NCI-H1694 treated with DMSO at 0.1 percent for 48 hours (cell line): ENCODE measurements at places on chromosomes 2 and 18.

DNA sequence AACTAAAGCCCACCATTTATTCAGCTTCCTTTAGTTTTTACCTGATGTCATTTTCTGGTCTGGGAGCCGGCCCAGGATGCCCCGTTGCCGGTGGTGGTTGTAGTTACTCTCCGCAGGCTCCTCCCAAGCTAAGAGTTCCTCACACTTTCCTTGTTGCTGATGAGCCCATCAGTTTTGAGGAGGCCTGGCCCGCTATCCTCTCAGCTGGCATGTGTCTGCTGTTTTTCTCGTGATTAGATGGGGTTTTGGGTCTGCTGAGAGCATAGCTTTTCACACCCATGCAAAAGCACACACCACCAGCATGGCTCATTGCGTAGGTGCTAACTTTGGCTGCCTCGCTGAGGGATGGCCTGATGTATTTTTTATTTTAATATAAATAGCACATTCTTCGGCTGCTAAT, 72.1 kb downstream of the PSMG2 start:
- DNase-seq, result no peak

DNA sequence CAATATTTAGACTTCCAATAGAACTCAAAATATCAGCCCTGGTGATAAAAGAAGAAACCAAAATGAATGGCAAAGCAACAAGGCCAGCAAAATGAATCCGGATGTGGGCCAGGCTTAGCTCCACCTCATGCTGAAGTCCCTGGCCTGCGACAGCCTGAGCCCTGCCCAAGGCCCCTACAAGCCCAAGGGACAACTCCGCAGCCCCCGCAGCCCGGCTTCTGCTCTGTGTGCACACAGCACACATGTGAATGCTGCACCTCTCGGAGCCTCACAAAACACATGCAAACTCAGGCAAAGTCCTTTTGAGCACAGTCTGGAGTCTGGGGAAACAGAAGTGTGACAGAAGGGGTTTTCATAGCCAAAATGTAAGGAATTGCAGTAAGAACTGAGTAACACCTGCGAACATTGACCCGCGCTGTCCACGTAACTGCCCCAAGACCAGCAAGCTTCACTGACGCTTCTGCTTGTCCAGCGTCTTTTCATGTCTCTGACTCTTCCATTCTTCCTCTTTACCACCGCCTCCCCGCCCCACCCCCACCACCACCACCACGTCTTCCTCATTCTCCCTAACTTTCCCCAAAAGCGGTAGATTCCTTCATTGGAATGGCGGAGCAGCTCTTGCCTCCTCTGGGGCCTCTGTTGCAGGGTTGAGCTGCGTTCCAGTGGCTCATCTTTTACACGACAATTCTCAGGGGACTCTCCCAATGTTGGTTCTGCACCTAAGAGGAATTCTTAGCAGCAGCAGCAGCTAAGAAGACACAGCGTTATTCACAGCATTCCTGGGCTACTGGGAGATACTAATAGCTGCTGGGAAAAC, 136.4 kb upstream of the COPS8 start:
- no peak for DNase-seq

DNA sequence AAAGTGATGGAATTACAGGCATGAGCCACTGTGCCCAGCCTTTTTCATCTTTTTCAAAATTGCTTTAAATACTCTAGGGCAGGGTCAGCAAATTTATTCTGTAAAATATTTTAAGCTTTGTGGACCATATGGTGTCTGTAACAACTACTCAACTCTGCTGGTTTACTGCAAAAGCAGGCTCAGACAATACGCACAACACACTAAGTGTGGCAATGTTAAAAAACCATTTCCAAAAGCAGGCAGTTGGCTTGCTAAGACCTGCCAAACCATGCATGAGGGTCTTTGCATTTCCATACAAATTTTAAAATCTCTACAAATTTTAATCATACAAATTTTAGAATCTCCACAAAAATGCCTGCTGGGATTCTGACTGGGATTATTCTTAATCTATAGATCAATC, 44.1 kb downstream of the YES1 start:
- DNase-seq, result no peak

- no peak for DNase-seq
These were observed 59.9 kb upstream of the SLC1A4 start for GRCh38 chr2:64929333-64929732.

GRCh38 chr18:66582211-66582610, 21.7 kb downstream of the CDH19 start:
- no peak for DNase-seq

- DNase-seq, result no peak
These were observed 646.7 kb upstream of the ZNF804A start for GRCh38 chr2:183951630-183952029.

DNA sequence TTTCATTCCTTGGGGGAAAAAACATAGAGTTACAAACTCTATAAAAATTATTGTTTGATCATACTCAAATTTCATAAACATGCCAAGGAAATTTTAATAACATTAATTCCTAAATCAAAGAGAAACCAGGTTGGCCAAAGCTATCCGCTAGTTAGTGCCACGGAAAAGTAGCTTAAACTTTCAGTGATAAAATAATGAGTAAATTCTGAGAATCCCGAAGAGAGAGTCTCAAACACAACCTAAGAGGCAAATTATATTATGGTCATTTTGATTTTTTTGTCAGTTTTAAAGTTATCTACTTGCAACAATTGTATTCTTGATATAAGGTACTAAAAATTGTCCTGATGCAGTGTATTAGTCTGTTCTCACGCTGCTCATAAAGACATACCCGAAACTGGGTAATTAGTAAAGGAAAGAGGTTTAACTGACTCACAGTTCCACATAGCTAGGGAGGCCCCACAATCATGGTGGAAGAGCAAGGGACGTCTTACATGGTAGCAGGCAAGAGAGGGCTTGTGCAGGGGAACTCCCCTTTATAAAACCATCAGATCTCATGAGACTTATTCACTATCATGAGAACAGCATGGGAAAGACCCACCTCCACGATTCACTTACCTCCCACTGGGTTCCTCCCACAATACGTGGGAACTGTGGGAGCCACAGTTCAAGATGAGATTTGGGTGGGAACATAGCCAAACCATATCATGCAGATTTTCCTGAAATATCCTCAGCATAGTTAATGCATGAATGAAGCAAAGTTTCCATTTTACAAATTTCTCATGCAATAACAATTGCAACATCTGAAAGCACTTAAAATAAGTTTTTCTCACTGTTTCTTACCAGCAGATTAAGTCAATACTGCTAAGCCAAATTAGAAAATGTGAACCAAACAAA, 205.9 kb upstream of the STK17B start:
- no peak for DNase-seq

- DNase-seq, result no peak
These were observed 213.8 kb downstream of the SRBD1 start for GRCh38 chr2:45397292-45397691.

DNA sequence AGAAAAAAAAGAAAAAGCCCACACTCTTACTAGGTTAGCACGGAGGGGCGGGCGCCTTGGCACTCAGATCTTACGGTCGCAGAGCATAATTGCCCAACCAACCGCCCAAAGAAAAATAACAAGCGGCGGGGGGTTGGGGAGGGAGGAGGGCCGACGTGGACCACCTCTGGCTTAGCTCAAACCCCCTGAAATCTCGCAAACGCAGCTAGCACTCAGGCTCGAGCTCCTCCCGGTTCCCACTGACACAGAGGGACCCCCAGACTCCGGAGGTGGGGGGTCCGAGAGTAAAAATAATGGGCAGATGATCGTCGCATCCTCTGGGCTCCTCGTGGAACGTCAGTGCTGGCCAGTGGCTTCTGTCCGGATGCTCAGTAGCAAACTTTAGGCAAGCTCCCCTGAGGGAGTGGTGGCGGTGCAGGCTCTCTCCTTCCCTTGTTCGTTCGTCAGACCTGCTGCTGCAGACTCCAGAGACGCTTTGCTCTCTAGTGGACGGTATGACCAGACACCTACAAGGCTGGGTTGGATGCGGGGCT, 12.0 kb downstream of the CATIP start:
- no peak for DNase-seq

- no peak for DNase-seq
These were observed 297.0 kb upstream of the GULP1 start for GRCh38 chr2:187994464-187995331.

DNA sequence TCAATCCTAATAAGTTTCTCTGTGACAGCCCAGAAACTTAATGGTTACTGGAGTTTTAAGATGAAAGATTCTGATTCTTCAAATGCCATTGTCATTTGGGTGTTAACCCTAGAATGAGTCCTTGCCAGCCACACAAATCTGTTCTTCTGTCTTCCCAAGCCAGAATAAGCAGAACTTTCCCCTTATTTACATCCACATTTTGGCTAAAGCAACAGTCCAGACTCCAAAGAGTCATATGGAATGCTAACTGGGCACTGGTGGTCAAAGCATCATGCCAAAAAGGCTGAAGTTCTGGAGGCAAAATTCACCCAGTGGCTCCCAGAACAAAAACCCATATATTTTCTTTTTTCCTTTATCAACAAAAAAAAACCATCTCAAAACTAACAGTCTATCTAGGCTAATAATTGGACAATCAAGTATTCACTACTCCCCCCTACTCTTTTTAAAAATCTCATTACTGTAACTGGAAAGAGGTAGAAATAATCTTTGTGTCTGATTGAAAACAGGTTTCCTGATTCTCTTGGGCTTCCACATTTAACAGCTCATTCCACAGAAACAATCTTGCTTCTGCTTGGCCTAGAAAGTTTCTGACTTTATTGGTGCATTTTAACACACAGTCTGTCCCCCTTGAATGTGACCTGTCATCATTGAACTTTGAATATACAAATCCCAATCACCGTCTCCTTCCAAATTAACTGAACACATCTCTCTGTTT, 89.6 kb upstream of the SETBP1 start:
- no peak for DNase-seq

GRCh38 chr2:53268626-53269025, 499.0 kb upstream of the CHAC2 start:
- DNase-seq, result no peak

DNA sequence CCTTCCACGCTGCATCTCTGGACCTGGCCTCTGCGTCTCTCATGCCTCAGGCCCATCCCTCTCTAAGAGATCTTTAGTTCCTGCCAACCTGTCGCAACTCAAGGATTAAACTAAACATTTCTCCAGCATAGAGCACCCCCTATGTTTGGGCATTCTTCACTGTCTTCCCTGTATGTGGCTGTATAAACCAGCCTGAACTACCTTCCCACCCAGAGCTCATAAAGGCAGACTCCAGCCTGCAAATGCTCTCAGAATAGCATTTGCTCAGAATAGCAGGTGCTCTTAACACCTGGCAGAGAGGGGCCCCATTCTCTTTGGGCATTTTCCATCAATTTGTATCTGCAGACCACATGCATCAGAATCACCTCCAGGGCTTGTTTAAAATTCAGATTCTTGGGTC, 83.4 kb downstream of the EHD3 start:
- DNase-seq, result no peak

GRCh38 chr2:126781806-126782205, 116.9 kb upstream of the TEX51 start:
- DNase-seq, result no peak

DNA sequence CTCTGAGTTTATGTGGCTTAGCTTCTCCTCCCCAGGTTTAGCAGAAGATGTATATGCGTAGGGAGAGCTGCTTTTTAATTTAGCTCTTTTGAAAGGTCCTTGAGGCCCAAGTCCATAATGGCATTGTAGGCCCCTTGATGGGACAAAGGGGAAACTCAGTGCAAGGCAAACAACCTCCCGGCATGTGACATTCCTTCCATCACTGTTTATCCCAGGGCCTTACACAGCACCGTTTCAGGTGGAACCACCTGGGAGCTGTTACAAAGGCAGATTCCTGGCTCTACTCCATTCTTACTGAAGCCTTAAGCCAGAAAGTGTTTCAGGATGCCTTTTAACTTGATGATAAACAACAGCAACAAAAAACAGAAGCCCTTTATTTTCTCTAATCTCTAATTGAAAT, 555.4 kb downstream of the SLC4A3 start:
- DNase-seq, result no peak

DNA sequence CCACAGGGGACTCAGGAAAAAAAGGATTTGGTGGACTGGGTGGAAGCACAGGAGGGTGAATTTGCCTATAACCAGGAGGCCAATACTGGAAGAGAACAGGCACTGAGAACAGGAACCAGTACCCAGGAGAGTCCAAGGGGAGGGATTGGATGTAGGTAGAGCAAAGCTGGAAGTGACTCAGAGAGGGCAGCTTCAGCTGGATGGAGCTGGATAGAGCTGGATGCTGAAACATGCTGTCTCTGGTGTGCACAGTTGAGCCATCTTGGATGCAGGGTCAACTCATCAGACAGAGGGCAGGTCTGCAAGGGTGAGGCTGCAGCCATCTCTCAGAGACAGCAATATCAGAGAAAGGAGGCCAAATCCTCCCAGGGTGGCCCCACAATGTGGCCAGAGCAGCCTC, 134.0 kb downstream of the GALNT14 start:
- no peak for DNase-seq

DNA sequence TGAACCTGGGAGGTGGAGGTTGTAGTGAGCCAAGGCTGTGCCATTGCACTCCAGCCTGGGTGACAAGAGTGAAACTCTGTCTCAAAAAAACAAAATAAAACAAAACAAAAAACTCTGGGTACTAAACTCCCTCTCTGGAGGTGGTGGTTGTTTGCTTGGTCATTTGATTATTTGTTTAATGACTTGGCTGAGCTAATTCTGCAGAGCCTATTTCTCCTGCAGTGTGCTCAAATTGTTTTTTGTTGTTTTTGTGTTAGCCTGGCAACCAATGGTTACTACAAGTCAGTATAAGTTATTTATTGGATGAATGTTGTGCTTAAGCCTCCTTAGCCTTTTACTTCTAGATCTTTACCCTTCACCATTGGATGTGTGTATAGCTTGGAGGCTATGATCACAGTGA, 387.5 kb downstream of the ADCYAP1 start:
- DNase-seq, result no peak

DNA sequence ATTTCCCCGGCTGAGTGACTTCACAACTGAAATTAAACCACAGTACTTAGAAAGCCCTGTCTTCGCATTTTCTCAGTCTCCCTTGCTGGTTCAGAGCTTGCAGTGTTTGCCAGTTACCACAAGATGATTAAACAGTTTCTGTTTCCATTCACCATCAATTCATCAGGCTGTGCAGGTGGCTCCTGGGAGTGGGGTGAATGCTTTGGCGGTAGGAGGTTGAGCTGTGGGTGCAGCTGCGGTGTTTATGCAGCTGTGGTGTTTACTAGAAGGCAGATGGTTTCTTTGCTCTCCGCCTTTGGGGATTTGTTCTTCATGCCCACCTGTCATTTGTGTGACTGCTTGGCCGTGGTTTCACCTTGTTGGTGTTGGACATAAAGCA, 16.1 kb downstream of the ACOXL start:
- DNase-seq, result peak; percentile 13

DNA sequence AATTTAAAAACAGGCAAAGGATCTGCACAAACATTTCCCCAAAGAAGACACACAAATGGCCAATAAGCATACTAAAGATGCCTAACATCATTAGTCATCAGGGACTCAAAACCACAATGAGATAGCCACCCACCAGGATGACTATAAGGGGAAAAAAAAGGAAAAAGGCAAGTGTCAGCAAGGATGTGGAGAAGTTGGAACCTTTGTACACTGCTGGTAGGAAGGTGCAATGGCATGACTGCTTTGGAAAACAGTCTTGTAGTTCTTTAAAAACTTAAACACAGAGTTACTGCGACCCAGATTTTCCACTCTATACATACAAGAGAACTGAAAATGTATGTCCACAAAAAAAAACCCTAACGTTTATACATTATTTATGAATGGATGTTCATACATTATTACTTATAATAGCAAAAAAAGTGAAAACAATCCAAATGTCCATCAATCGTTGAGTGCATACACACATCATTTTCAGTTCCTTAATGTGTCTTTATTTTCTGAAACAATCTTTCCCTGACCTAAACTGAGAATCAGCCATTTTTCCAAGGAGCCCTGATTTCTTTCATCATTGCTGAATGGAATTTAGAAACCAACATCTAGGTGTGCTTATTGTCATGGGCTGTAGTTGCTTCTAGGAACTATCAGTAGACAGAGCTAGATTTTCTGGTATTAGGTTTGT, 64.7 kb upstream of the TLK1 start:
- no peak for DNase-seq
